ENCODE measurements at places on chromosomes 3 and 15.

- no peak for DNase-seq
These were observed 13.6 kb upstream of the XIRP1 start for GRCh38 chr3:39205919-39206516.

- DNase-seq, result no peak
These were observed 146.4 kb downstream of the ERC2 start for GRCh38 chr3:56321892-56322291.

GRCh38 chr3:87361271-87361670 lies 84.9 kb upstream of the POU1F1 start:
- DNase-seq, result no peak

- DNase-seq, result no peak
These were observed 16.1 kb downstream of the HMG20A start for GRCh38 chr15:77436822-77437221.

DNA sequence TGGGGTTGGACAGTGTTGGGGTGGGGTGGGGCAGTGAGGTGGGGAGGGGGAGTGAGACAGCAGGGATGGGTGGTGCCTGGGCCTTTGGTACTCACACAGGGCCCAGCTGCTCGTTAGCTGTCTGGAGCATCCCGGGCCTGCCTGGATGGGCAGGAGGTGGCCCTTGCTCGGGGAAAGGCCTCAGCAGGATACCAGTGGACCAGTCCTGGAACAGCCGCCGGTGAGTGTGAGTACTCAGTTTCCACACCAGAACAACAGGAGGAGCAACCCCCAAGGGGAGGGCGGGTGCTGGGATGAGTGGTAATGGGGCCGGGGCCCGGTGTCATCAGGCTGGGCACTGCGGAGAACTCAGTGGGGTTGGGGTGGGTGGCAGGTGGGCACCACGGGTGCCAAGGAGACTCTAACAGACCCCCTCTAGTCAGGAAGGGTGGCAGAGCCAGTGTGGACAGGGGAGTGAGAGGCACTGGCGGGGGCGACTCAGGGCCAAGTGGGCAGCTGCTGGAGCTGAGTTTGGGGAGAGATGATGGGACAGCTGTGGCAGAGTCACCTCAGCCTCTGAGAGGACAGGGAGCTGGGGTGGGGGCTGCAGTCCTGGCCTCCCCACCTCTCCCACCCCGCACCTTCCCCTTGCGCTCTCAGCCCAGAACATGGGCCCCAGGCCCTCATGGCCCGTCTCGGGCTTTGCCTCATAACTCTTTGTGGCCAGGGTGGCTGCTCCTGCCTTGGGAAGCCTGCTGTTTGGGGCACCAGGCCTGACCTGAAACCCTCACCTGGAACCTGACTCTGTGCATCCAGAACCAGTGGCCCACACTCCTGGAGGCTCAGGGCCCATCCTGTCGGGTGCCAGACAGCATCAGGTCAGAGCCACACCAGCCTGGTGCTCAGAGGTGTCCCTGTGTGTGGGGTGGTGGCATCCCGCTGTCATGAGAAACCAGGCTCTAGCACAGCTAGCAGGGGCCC lies 52.1 kb upstream of the PRR23E start:
- no peak for DNase-seq

DNA sequence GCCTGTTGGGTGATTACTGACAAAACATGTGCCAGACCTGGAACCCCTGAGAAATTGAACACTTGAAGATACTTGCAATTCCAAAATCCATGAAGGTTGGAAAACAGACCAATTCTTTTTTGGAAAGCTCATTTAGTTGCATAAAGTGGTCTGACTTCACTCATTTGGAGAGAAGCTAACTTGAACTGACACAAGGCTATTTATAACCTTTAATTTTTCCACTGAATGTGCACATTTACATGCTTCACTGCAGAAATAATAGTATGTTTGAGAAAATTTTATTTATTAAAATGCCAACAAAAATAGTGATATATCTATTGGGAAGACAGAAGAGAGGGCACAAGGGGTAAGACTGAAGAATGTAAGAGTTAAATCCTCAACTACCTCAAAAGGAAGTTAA lies 92.1 kb downstream of the MOBP start:
- DNase-seq, result no peak

GRCh38 chr15:64938192-64938591 lies 26.5 kb downstream of the ANKDD1A start:
- no peak for DNase-seq

GRCh38 chr15:38843736-38844590 lies 279.3 kb upstream of the RASGRP1 start:
- no peak for DNase-seq

DNA sequence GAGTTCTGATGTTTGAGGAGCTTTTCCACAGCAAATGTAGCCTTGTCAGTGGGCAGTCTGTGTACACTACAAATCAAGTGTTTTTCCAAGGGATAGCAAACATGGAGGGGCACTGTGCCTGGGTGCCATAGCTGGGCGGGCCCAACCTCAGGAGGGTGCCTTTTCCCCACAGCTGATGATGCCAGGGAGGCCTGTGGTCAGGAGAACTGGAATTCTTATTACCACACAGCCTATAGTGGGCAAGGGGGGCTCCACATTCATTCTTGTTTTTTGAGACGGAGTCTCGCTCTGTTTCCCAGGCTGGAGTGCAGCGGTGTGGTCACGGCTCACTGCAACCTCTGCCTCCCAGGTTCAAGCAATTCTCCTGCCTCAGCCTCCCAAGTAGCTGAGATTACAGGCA lies 41.8 kb downstream of the SYNM start:
- no peak for DNase-seq

Measured in CD4-positive, alpha-beta T cell treated with Interleukin-17A for 4 hours (primary cell).